ENCODE measurements at places on chromosomes 7 and 10.

DNA sequence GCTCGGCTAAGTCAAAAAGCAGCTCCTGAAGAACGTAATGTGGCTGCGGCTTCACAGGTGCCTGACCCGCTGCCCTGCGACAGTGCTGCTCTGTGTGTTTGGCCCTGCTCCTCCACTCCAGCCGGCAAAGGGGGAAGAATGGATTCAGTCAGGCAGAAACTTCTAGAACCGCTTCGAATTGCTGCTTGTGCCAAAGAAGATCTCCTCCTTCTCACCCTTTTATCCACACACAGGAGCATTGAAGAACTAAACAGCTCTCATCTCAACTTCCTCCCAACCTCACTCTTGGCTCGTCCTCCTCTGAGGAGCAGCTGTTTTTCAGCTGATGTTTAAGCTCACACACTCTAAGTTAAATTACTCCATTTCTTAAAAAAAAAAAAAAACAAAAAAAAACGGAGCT lies 651.4 kb downstream of the INHBA start:
- no peak for DNase-seq

DNA sequence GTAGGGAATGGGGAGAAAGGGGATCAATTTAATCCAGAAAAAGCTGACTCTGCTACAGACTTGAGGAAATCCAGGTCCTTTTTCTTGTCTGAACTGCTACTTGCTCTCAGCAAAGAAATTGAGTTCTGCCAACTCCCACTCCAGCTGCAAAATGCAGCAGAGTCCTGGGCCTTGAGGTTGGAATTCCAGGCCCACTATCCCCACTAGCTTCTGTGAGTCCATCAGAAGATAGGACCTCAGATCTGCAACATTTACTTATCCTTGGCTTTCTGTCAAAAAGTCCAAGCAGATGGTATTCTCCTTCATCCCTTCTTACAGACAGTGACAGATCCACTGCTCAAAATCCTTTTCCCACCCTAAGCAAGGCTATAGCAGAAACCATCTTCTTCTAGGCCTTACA lies 219.2 kb downstream of the ARHGAP12 start:
- no peak for DNase-seq

- no peak for DNase-seq
Measured at GRCh38 chr7:121384265-121384664, 11.8 kb downstream of the FAM3C start.

GRCh38 chr7:36802459-36803135 lies 78.3 kb upstream of the AOAH start:
- no peak for DNase-seq

DNA sequence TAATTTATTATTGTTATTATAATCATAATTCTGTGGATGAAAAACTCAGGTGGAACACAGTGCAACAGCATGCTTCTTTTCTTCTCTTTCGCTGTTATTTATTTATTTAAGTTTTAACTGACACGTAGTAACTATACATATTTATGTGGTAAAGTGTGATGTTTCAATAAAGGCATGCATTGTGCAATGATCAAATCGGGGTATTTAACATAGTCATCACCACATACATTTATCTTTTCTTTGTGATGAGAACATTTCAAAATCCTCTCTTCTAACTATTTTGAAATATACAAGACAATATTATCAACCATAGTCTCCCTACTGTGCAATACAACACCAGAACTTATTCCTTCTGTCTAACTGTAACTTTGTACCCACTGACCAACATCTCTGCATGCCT lies 152.5 kb upstream of the LYZL1 start:
- no peak for DNase-seq

- no peak for DNase-seq
Measured at GRCh38 chr10:37976880-37977203, 395 bp upstream of the ZNF25 start.

DNA sequence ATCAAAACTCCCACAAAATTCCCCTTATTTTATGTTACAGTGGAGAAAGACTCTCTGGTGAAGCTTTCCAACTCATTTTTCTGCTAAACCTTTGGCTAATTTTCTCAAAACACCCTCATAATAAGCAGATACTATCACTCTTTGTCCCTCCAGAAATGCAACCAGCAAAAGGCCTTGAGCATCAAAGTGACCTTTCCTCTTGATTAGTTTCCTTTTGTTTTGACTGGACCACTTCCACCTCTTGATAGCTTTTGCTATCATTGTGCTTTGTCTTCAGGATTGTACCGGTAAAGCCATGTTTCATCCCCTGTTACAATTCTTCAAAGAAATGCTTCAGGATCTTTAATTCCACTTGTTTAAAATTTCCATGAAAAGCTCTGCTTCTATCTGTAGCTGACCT lies 115.1 kb upstream of the SLC13A1 start:
- no peak for DNase-seq

Data from T-helper 2 cell (primary cell).